ENCODE measurements at places on chromosomes 5 and 9. TPM values are rescaled to one million over a fixed set of nuclear protein-coding genes. Genes with fewer than 3 reads are reported as not detected.

The SPAAR gene
- total RNA-seq, result 0.65 TPM

The SLC25A48 gene
- total RNA-seq, result 1.1 TPM

The LRRC19 gene
- total RNA-seq, result 2.0 TPM

The PTGES gene
- total RNA-seq, result 0.47 TPM

The CA9 gene
- total RNA-seq, result 0.67 TPM

The AIF1L gene
- 1.8 TPM for total RNA-seq

The TLE1 gene
- total RNA-seq, result 45.4 TPM

The IL4 gene
- not detected for total RNA-seq

The MRNIP gene
- 12.0 TPM for total RNA-seq

The TENT4A gene
- 8.8 TPM for total RNA-seq

The PCDHA5 gene
- under 0.01 TPM for total RNA-seq

DNA sequence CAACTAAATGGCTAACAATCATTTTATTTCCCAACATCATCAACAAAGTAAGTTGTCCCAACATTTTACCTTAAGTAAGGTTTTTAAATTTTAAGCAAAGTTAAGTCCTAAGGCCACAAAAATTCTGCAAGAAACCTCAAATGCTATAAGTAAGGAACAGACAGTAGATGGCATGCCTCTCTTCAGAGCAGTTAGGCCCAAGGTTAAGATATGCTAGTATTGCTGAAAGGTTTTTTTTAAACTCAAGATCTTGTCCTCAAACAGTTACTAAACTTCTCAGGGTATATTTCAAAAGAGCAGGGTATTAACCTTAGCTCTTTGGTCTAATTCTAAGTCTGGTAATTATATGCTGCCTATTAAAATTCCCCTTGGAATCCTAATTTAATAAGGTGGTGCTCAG, 35.1 kb downstream of the PJA2 start:
- DNase-seq, result no peak

DNA sequence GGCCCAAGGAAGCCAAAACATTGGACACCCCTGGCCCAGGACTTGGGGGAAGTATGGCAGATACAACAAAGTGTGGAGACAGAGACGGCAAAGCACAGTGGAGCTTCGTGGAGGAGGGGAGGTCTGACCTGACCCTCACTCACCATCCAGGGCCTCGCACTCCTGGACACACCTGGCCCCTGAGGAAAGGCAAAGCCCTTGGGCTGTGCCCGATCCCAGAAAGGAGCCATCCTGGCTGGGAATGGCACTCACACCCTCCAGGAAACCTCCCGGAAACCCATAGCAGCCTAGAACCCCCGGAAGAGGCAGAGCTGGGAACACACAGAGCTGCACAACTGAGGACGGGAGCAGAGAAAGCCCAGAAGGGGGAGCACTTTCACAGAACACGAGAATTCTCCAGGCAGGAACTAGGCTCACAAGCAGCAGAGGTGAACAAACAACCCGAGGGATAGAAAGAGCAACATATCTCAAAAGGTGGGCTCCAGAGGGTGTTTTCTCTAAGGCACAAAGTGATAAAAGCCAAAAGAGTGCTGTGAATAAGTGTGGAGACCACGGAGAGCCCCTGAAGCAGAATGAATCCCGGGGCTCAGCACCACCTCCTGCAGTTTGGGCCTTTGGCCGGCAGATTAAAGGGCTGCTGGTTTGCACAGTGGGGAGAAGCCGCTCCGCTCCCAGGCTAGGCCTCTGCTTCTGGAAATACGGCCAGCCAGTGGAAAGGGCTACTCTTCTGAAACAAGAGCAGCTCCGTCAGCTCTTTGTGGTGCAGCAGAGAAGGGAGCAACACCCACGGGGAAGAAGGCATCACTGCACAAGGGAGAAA, 108.2 kb downstream of the UBE2R2 start:
- peak; percentile 54 for DNase-seq

GRCh38 chr9:130765137-130766020, 69.7 kb upstream of the ABL1 start:
- no peak for DNase-seq

GRCh38 chr9:110187126-110187525, 20.8 kb downstream of the C9orf152 start:
- no peak for DNase-seq

DNA sequence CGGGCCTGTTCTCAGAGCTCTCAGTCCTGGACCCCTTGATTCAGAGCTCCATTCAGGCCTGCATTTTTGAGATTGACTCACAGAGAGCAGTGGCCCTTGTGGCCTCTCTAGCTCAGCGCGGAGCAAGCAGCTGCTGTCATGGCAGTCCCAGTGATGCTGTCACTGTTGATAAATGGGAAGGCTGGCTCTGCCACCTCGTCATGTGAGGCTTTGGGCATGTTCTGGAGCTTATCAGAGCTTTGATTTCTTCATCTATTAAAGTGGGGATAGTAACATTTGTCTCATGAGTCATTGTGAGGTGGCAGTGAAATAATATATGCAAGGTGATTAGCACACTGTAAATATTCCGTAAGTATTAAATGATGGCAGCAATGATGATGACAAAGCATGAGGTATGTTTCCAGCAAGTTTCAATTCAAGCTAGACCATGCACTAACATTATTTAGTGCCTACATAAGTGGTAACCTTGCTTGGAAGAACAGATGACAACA, 126.4 kb upstream of the CXCL14 start:
- DNase-seq, result no peak

- DNase-seq, result no peak
Measured at GRCh38 chr5:95447961-95448360, 56.8 kb downstream of the FAM81B start.

DNA sequence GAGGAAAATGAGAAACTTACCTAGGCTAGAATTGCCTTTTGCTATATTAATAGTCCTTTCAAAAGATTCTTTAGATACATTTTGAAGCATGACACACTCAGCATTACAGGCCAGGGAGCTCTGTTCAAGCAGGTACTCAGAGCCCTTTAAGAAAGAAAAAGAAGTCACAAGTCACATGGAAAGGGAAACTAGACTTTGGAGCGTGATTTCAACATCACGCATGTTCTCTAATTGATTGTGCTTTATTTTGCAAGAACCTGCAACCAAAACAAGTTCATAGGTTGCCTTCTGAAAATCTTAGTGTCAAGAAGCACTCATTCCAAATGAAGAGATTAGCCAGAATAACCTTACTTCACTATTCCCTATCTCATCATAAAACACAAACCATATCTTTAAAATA, 103.8 kb downstream of the MPDZ start:
- no peak for DNase-seq

DNA sequence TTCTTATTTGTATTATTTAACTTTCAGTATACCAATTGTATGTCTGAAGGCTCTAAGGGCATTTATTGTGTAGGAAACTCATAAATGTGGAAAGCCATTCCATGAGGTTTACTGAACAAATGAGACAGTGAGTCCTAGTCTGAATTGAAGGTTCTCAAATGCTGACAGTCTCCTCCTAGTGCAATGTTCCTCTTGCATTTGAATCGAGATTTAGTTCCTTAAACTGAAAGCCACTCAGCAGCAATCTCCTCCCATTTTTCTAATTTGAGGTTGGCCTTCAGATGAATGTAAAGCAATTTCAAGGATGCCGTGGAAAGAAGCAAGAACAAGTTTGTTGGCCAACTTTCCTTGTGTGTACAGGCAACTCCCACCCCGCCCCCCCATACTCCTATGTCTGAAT, 493.2 kb upstream of the KLF4 start:
- DNase-seq, result no peak

DNA sequence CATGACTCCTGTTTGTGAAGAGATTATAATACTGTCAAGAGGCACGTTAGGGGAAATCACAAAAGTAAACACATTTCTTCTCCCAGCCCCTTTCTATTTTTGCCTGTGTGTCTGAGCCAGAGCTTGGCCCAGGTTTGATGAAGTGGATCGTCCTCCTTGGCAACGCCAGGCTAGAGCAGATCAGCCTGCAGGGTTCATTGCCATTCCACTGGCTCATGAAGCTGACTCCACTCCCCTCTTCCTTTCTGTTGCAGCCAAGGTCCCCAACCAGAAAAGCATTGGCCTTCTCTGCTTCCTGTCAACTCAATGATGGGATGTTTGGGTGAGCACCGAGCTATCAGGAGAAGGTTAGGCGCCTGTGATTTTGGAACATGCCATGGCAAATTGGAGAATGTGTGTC, 3.3 kb downstream of the ADRB2 start:
- DNase-seq, result no peak

DNA sequence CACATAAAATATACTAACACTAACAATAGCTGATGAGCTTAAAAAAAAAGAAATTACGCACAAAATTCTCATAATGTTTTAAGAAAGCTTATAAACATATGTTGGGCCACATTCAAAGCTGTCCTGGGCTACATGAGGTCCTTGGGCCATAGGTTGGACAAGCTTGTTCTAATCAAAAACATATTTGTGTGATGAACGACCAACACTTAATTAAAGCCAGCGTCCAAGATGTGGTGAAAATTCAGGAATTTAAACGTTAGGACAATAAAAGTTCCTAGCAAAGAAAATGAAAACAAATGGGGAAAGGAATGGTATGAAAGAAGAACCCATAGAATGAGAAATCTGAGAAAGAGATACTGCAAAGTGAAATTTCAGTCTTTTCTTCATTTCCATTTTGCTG, 429.6 kb upstream of the DMAC1 start:
- no peak for DNase-seq

GRCh38 chr9:131361202-131361833, 32.6 kb upstream of the PRRC2B start:
- no peak for DNase-seq

DNA sequence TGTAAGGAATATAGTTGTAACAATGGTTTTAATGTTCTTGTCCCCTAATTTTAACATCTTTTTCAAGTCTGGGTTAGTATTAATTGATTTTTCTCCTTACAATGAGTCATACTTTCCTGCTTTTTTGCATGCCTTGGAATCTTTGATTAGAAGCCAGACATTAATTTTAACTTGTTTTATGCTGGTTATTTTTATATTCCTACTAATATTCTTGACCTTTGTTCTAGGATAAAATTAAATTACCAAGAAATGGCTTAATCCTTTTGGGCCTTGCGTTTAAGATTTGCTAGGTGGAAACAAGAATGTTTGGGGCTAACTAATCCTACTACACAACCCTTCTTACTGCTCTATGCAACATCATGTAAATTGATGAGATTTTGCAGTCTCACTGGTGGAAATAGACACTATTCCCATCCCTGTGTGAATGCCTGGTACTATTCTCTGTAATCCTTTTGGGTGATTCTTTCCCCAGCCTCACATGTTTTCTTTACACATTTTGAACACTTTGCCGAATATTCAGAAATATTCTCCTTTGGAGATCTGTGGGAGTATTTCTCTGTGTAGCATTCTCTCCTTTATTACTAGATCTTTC, 47.2 kb downstream of the ZCCHC7 start:
- no peak for DNase-seq

DNA sequence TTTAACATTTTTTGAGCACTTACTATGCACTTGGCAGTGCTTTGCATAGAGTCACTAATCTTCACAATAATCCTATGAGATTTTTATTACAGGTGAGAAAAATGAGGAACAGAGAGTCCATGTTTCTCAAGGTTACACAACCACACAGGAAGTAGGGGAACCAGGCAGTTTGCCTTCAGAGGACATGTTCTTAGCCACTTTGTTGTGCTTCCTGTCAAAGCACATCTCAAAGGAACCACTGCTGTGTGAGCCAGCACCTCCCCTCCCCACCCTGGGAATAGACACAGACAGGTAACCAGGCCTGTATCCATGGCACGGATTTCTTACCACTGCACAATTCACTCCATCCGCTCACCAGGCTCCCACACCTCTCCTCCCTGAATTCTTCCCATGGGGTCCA, 6.3 kb upstream of the DNAJB5 start:
- no peak for DNase-seq

- DNase-seq, result no peak
Measured at GRCh38 chr9:11312966-11313365, 700.2 kb upstream of the PTPRD start.

DNA sequence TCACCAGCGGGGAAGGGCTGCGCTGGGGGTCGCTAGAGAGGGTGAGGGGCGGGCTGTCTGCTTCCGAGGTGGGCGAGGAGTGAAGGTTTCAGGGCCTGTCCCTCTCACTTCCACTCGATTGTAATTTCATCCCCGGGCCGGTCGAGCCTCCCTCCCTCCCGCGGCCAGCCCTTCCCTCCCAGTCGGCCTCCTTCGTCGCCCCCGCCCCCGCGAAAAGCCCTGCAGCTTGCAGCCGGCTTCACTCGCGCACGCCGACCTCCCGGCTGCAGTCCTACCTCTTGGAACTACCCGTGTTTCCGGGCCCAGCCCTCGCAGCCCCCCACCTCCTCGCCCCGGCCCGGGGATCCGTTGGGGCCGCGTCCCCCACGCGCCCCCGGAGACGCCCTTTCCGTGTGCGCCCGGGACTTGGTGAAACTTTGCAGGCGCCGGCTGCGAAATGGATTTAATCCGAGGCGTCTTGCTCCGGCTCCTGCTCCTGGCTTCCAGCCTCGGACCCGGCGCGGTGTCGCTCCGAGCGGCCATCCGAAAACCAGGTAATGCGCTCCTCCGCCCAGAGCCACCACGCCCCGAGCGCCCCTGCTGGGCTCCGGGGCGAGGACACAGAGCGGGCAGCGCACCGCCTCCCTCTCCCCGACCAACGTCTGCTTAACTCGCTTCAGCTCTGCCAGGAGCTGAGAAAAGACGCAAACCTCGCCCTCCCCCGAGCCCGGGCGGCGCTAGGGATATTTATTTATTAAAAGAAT, at the start of gene EGFLAM:
TSS of gene EGFLAM (plus strand) at position 241 of the 743 bp plus-strand sequence. CDS start at position 437, 196 bp downstream.
- DNase-seq, result peak; percentile 52

- no peak for DNase-seq
Measured at GRCh38 chr5:112472614-112473013, 53.5 kb upstream of the EPB41L4A start.

DNA sequence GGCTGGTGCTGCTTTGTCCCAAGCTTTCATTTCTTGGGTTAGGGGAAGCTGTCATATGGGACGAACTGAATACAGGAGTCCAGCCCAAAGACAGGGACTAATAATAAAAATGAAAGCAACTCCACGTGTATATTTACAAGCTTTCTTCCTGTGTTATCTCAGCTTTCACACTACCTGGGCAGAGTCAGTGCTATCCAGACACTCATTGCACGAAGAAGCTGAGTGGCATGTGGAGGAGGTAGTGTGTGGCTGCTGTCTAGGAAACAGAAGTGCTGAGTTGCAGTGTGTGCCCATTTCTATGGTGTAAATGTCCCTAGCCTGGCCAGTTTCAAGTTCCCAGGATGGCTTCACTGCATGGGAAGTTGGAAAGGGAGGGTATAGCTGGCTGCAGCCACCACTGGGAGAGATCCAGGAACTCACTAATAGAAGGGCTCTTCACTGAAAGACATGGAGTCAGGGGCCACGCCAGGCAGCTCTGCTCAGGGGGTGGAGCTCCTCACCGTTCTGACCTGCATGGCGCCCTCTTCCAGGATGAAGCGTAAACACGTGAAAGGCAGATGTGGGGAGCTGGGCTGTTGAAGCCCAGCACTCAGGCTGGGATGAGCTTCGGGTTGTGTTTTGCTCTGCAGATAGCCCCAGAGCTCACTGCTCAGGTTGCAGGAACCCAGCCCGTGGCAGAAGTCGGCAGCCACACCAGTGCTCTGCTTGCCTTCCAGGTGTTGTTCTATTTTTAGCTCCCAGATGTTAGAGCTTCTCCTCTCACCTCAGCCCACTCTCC, 116.9 kb downstream of the IRX2 start:
- DNase-seq, result no peak

- DNase-seq, result no peak
Measured at GRCh38 chr9:33823801-33824200, 6.8 kb downstream of the UBE2R2 start.

GRCh38 chr5:108924457-108924961, 176.8 kb downstream of the FER start:
- no peak for DNase-seq
